ENCODE measurements at places on chromosomes 6 and 20.
A peak's percentile ranks its signal among the peaks of the same experiment; 100 is the strongest.

DNA sequence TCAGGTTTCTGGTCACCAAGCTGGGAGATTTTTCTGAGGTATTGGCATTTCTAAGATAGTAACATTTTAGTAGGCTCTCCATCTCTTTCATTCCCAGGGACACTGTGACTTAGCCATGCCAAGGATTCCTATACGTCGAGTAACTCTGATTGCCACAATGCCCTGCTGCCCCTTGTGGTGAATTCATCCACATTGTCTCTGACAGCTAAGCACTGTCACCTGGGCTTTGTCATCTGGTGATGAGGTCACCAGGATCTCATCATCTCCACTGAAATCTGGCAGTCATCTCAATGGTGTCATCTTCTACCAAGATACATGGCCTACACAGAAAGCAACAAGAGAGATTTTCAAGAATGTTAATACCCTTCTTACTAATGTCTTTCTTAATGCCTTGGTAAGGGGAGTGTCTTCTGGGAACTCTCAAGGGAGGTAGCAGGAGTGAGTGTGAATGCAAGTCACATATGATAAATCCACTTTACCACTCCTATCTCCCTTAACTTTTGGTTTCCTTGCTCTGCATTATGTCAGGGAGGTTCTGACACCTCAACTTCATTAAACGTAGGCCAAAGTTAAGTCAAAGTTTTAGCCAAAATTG is 246.7 kb downstream of the CD109 start:
- DNase-seq = no peak

- DNase-seq = peak; percentile 24
These were observed 712 bp downstream of the ABHD16A start for GRCh38 chr6:31702405-31702818.

DNA sequence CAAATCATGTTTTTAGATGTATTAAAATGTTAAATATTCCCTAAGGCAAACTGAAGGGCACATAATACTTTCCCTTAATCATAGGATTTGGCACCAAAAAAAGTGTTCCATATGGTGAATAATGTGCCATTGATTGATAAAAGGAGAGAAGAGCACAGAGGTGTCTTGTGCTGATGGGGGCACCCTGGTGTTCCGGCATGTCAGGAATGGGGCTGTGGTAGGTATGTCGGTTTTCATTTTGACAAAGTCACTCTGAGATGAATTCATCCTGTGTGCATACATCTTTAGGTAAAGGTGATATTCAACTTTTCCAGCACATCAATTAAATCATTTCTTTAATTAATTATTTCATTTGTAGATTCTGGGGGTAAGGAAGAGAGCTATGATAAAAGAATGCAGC is 36.8 kb downstream of the CENPW start:
- DNase-seq = no peak

DNA sequence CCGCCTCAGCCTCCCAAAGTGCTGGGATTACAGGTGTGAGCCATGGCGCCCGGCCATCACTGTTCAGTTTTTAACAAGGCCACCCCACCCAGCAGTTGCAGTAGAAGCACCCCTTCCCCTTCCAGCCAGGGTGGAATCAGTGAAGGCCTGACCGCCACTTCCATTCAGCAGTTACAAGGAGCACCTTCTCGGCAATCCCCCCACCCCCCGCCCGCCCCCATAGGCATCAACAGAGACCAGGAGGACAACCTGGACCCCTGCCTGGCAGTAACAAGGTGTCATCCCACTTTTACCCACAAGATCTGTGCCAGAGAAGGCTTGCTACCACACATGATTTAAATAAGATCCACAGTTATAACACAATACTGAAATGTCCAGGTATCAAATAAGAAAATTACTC is 23.1 kb downstream of the NCR2 start:
- DNase-seq = no peak

All from stimulated activated CD4-positive, alpha-beta T cell treated with anti-CD3 and anti-CD28 coated beads, Interleukin-12 subunit alpha, Interleukin-12 subunit beta, amount 100 ng/mL, for 24 hours (primary cell).